ENCODE measurements at places on chromosomes 1 and 21.

GRCh38 chr1:168739908-168740307 lies 10.9 kb upstream of the DPT start:
- DNase-seq, result peak; percentile 1

DNA sequence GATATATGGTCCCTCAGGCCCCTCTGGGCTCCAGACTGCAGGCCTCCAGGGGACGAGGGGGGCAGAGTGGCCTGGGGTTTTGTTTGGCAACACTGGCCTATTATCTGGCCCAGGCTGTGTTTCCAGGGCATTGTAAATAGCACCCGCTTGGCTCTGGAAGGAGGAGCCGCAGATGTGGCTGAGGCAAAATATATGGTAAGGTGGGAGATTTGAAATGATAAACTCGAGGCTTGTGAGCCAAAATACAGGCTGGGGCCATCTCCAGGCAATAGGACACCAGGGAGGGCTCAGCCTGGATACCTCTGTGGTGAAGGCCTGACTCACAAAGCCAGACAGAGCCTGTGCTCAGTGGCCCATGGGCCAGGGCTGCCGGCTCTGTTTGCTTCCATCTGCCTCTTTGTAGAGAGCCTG lies 14.0 kb downstream of the NAV1 start:
- peak; percentile 56 for DNase-seq

DNA sequence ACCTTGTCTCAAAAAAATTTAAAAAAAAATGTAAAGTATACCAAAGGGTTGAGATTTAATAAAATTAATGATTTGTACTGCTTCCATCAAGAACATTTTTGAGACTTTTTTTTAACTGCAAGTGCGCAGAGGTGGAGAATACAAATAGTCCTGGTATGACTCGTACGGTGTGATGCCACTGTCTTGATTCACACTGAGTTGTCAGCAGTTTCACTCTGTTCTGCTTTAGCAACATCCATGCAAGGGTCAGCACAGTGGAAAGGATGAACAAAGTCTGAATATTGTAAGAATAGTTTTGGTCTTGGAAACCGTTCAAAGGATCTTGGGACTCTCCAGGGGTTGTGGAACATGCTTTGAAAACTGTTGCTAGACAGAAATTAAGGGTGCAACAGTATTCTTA lies 40.2 kb downstream of the EXO1 start:
- DNase-seq, result no peak

DNA sequence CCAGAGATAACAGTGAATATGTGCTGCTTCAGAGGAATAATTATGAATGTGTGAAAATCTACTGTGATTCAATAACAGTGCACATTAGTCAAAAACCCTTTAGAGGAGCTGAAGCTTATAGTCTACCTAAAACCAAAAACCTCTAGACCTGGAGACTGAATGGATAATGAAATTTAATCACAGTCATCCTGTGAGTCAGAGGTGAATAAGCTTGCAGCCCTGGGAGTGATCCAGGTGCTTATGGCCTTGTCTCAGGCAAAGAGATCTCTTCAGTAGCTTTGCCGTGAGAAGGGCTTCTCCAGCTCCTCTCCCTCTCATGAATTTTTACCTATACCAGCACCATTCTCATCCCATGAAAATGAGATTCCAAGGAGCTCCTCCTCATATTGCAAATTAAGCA lies 81.3 kb upstream of the RGS4 start:
- DNase-seq, result peak; percentile 55

- no peak for DNase-seq
Measured at GRCh38 chr21:42200906-42201614, 17.9 kb upstream of the ABCG1 start.

DNA sequence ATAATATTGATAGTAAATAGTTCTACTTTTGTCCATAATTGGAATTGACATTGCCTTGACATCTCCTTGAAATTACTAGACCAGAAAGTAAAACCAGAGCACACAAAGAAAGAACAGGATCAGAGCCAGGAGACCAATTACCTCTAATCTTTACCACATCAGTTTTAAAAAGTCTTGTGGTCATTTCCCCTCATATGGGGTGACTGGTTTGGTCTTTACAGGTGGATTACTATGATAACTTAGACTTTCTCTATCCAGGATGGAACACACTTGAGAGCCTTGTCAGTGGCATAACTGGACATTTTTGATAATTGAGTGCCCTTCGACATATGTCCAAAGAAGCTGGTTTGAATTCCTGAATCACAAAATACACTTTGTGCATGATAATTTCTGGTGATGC lies 1148.1 kb upstream of the NCAM2 start:
- DNase-seq, result no peak

DNA sequence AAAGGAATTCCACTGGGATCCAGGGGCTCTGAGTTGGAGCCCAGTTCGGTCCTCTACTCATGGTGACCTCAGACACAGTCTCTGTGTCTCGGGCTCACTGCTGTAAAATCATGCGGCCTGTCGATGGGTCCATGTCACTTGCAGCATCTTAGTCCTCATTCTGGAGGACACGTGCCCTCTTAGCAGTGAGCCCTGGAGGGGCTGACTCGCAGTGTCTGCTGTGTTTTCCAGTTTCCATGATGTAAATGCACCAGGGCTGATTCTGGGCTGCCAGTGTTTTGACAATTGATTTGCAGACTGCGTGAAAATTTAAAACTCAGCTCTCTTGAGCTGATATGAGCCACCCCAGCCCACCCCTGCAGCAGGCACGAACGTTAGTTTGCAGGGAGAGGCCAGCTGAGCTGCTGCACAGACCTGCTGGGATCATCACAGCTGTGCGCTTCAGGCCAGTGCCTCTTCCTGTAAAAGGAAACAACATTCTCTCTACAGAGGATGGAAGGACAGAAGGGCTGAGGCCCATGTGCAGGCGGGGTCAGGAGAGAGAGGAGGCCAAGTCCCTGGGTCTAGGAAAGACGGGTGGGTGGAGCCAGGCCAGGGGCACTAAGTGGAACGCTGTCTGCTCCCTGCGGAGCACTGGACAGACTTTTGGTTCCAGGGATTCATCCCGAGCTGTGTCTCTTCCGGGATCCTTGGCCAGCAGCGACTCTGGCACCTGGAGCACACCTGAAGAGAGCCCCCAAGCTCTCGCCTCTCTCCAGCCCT lies 42.6 kb downstream of the RSPH1 start:
- no peak for DNase-seq

GRCh38 chr1:87218618-87219017 lies 110.1 kb upstream of the LMO4 start:
- no peak for DNase-seq
